ENCODE measurements at places on chromosomes 1 and 21.

GRCh38 chr1:208190784-208191183 is 53.4 kb downstream of the PLXNA2 start:
- no peak for DNase-seq

DNA sequence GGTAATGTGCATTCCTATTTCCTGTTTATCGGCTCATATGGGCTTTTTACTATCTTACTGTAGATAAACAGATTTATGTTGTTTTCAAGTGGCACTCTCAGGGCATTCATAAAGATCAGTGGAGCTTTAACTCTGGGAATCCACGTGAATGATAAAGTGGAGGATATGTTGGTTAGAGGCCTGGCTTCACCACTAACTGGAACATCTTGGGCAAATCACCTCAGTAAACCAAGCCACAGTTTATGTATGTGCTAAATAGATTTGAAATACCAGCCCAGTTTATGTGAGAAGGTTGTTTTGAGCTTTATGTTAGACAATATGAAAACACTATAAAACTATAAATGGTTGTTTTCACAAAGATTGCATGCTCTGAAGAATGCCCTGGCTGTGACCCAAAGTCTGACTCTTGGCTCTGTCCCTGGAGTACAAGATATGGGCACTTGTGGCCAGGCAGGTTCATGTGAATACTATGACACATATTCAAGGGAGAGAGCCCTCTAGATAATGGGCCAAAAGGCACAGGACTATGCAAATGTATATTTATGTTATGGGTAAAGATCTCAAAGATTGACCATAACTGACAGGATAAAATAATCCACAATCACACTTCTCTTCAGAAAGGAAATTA is 36.7 kb downstream of the FAM163A start:
- no peak for DNase-seq

DNA sequence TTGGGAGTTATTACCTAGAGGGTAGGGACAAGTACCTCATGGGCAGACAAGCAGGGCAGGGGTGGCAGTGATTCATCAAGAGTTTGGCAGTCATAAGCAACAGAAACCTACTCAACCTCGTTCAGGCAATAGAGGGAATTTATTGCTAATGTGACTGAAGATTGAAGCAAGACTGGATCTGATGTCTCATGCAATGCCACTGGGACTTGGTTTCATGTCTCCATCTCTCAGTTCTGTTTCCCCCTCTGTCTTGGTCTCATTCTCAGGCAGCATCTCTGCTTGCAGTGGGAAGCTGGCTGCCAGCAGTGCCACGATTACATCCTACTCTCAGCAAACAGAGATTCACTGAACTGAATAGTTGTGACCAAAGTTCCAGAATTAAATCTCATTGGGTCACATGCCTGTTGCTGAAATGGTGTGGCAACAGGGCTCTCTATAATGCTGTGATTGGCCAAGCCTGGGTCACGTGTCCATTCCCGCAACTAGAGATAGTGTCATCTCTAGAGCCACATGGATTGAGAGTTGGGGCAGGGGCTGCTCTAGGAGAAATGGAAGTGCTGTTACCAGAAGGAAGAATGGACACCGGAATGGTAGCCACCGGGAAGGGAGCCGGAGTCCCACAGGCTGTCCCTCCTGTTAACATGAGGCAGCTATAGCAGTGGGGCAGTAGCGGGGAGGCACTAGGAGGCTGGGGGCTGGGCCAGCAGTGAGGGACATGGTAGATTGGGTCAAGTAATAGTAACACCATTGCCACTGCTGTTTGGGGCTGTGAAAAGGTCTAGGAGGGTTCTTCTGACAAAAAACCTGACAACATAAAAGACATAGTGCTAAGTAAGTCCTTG is 3.9 kb upstream of the CDC42 start:
- peak; percentile 68 for DNase-seq

- no peak for DNase-seq
Measured at GRCh38 chr1:245718123-245718522, 563.3 kb downstream of the KIF26B start.

DNA sequence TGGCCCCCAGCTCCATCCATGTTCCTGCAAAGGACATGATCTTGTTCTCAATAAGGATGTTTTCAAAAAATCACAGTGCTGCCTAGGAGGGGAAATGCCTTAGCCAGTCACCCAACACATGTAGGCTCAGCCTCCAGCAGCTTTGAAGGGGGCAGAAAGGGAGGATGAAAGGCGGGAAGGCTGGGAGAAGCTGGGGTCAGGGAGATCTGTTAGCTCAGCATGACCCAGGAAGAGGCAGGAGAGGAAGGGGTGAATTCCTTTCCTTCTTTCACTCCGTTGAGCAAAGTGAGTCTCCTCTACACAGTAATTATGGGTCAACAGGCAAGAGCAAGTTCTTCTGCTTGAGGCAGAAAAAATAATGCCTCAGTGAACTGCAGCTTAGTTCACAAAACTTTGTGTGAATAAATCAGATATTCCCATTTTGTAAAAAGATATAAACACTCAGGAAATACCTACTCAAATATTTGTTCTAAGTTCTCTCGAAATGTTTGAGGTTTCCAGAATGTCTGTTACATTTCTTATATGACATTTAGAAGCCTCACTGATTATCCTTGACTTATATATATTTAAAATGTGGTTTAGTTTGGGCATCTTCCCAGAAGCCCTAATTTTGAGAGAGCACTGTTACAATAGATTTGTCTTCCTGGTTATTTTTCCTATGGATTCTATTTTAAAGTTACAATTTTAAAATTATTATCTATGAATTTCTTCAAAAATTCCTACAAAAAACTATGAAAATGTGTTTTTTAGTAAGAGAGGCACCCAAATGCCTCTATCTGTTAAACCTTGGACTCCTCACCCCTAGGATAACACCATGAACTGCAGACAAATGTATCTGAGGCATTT is 116.8 kb downstream of the KCNJ6 start:
- DNase-seq = no peak

DNA sequence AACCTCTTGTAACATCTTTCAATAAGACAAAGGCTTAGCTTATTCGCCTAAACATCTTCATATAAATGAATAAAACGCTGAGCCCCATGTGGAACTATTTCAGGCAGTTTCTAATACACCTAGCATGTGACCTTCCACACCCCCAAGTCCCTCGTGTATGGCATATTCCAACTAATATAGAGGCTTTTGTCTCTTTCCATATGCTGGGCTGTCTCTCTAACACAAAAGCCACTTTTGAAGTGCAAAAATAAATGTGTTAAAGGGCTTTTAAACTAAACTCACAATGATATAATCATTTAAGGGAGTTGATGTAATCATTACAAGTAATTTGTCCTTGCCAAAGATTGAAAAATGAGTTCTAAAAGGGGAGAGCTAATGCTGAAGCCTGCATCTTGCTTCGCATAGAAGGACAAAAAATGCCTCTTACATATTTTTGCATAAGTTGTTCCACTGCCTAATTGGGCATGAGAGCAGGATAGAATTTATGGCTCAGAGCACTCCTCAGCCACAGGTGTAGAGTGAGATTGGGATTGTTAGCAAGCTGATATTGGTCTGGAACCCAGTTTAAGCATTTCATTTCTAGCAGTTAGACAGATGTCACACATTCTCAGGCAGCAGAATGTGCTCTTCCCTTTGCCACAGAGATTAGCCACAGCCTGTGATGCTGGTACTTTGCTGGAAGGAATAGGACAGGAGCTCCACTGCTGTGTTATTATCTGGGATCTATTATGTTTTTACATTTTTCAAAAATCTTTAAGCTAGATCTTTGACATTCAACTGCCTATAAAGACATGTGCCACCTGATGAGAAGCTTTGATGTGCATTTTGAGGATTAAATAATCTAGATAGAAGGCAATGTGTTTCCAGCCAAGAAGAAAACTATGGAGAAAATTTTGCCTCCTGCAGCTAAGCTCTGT is 1044.4 kb downstream of the ADGRL2 start:
- DNase-seq = no peak

DNA sequence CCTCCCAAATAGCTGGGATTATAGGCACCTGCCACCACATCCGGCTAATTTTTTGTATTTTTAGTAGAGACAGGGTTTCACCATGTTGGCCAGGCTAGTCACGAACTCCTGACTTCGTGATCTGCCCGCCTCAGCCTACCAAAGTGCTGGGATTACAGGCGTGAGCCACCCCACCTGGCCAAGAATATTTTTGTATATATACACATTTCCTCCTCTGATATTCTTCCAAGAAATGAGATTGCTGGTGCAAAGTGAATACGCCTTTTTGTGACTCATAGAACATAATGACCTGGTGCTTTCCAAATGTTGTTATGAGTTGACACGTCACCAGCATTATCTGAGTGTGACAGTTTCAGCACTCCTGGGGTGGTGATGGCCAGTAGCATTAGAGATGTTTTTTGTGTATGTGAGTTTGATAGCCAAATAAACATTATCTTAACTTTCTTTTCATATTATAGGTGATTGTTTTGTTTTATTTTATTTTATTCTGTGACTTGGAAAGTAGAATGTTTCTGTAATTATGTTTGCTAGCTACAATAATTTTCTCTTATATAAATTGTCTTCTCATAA is 54.9 kb downstream of the KCNK1 start:
- DNase-seq = no peak

DNA sequence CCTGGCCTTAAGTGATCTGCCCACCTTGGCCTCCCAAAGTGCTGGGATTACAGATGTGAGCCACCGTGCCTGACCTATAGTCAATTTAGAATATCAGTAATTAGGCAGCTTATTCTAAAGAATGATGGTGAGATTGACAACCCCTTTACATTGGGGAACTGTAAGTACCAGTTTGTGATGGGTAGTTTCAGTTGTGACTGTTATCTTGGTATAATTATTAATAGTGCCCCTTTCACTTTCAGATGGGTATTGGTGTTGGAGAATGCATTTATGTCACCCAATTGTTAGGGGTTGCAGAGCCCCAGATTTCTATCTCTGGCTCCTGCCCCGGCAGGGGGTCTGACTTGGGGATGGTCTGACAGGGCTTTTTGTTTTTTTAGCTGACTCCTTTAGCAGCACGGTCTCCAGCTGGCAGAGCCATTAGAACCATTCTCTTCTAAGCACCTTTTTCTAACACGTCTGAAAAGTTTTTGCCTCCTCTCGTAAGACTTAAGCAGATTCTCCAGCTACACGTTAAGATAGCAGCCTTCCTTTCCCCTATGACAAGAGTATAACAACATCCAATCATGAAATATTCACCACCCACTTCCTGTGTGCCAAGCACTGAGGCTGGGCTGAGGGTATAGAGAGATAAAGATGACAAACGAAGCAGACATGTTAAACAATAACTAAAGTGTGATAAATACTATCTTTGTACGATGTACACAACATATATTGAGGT is 157.8 kb downstream of the SDCCAG8 start:
- DNase-seq = peak; percentile 8

GRCh38 chr1:184219883-184220282 is 166.9 kb upstream of the C1orf21 start:
- no peak for DNase-seq

GRCh38 chr1:107835151-107835670 is 129.8 kb downstream of the VAV3 start:
- DNase-seq = no peak

DNA sequence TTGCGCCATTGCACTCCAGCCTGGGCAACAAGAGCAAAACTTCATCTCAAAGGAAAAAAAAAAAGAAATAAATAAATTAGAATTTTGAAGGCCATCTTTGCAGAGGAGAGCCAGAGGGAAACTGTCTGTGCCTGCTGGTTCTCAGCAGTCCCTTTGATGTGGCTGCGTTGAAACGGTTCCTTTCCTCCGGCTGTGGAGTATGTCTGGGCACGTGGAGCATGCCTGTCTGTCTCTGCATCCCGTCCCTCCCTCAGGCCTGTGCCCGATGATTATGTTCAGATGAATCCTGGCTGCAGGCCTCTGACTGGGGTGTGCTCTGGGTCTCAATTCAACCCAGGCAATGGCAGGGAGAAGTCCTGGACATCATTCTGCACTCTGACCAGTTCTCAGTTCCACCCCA is 33.4 kb downstream of the KIAA1614 start:
- DNase-seq = peak; percentile 13

- DNase-seq = no peak
Measured at GRCh38 chr1:151146072-151146411, 389 bp downstream of the SEMA6C start.

DNA sequence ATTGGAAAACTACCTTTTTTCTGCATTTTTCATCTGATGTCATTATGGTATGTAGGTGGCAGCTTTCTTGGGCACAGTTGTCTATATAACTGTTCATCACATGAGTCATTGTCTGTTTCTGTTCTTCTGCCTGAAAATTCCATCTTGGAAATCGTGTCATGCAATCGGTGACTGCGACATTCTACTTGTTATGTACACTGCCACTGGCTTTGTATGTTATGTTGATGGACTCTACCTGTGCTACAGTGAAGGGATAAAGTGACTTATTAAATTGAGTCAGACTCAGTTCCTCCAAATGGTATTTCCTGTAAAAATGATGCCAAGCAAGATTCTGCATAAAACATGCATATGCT is 8.6 kb downstream of the SMAP2 start:
- no peak for DNase-seq

DNA sequence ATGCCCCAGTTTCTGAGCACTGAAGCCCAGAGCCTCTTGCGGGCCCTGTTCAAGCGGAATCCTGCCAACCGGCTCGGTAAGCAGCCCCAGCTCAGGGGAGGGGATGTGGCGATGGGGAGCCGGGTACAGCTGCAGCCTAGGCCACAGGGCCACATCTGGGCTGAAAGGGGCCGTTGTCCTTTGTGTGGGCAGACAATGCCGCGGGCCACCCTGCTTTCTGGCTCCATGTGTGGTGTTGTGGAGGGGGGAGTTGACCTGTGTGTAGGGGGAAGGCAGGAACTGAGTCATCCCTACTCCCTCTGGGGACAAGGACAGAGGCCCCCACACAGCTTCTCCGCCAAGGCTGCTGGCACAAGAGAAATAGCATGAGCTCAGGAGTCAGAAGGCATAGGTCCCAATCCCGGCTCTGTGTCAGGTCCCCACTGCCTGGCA is 26.0 kb downstream of the RPS6KA1 start:
- no peak for DNase-seq

DNA sequence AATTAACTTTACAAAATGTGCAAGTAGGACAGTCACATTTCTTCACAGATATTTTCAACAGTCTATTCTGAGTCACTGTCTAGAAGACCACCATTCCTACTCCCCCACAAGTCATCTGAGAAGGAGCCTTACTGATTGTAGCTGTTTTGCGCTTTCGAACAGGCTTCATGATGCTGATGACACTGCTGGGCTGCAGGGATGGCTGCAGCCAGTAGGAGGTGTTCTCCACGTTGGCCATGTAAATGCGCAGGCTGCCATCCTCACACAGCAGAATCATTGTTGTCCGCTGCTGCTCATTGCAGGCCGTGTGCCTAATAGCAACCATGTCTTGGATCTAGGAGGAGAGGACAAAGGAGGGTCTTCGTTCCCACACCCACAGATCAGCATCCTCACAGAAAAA is 56.9 kb downstream of the UBR4 start:
- DNase-seq = no peak

All from activated naive CD4-positive, alpha-beta T cell treated with anti-CD3 and anti-CD28 coated beads for 36 hours (primary cell).